ENCODE measurements at places on chromosomes 3 and 15. TPM values are rescaled to one million over a fixed set of nuclear protein-coding genes. Genes with fewer than 3 reads are reported as not detected.

The GOLGA8R gene
- 24.6 TPM for total RNA-seq

The TEX55 gene
- not detected for total RNA-seq

The MASP1 gene
- total RNA-seq: 11.6 TPM

The GPR171 gene
- total RNA-seq: 1.8 TPM

The TGM5 gene
- total RNA-seq: not detected

Data from thyroid gland (tissue), 4 donors.